ENCODE measurements at places on chromosomes 3 and 15.

DNA sequence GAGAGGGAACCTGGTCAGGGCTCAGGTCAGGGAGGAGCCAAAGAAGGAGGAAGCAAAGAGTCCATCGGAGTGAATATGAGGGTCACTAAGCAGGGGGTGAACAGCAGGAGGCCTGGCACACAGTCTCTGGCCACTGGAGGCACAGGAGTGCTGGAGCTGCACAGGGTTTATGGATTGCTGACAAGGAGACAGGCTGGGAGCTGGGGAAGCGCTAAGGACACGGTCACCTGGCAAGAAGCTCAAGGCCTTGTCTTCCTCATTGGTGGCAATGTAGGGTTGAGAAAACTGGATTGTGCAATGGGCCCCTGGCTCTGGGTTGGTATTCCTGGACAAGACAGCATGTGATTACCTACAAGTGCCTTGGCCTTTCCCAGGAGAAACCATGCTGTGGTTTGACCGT, 5.8 kb upstream of the CAMP start:
- DNase-seq, result no peak

DNA sequence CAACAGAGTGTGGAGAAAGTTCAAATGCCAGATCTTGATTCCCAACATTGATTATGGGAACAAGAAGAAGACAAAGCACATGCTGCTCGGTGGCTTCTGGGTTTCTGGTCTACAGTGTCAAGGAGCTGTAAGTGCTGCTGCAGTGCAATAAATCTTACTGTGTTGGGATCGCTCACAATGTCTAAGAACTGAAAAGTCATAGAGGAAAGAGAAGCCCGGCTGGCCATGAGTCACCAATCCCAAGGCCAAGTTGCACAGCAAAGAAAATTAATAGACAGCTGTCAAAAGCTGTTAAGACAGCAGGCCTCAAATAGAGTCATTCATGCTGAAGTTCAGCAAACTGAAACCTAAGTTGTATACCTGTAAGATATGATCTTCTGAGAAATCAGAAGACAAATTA, 33.2 kb upstream of the SPPL2A start:
- DNase-seq, result no peak

DNA sequence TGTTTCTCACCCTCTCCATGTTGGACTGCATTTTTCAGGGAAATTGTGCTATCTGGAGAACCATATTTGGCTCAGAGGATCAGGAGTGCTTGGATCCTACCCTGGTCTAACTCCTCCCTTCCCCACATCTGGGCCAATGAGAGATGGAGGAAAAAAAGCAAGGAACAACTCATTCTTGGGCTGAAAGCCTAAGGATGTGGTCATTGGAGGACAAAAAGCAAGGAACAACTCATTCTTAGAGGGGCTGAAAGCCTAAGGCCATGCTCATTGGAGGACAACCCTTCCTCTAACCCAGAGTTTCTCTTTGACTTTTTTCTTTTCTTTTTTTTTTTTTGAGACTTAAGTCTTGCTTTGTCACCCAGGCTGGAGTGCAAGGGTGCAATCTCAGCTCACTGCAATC, 48.6 kb upstream of the CHRNB4 start:
- DNase-seq, result no peak

DNA sequence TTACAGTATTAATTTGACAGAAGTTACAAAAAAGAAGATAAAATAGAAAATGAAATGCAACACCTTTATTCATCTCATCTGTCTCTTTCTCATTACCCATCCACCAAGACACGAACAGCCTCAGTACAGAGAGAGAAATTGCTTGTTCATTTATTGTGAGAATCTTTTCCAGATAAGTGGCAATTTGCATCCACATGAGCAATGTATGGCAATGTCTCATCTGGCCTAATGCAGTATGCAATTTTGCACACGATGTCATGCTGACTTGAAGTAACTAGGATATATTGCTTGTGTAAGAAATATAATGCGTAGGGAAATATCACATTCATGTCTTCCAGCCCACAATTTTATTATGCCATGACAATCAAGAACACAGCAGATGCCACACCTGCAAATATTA, 866.9 kb downstream of the ROBO1 start:
- no peak for DNase-seq

GRCh38 chr3:52681596-52681995, 4.1 kb downstream of the PBRM1 start:
- no peak for DNase-seq

DNA sequence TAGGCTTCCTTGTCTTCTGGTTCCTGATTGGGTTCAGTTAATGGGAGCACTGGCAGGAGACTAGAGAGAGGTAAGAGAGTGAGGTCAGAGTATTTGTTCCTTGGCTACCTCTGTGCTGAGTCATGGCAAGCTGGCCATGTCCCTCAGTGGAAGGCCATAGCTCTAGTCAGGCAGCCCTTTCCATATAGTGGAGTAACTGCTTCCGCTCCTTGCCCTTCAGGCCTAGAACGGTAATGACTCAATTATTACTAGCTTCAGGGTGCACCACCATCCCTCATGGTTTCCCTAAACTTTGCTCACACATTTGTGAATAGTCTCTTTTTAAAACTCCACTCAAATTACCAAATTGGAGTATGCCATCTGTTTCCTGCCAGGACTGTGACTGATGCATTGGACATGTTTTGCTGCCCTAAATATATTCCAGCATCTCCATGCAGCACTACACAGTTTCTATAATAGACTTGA, 10.5 kb upstream of the ANO10 start:
- DNase-seq, result no peak

DNA sequence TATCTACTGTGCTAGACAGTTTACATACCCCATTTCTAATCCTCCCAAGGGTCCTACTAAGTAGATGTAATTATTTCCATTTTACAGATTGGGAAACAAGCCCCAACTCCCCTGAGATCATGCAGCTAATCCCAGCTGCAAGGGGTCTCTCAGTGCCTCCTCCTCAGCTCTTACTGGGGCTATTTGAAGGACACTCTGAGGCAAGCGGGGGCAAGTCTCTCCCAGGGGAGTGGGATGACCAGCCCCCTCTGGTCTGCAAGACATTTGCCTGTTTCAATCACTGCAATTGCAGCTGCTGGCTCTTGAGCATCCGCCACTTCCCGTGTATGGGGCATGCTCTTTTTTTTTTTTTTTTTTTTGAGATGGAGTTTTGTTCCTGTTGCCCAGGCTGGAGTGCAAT, 11.4 kb downstream of the LAMP3 start:
- DNase-seq, result no peak

GRCh38 chr15:38809621-38810020, 245.0 kb upstream of the RASGRP1 start:
- DNase-seq, result no peak

- peak; percentile 17 for DNase-seq
Measured at GRCh38 chr15:68930268-68931022, at the start of gene SPESP1. Gene SPESP1, plus strand, starts transcription at chr15:68930525. Its CDS starts 129 bp downstream, at chr15:68930654.

DNA sequence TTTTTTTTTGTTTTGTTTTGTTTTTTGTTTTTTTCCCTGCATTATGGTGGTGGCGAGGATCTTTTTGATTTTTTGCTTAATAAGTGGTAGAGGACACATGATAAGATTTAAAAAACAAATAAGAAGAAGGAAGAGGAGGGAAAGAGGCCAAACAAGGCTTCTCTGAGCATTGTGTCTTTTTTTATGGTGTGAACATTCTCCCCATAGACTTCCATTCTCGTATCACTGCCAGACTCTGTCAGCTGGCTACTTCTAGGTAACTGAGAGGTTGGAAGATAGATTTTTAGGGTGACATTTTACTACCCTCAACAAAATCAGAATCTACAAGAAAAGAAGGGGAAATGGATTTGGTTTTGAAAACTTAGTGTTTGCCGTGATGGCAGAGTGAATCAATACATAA, 3.8 kb downstream of the NLGN1 start:
- DNase-seq, result no peak

- no peak for DNase-seq
Measured at GRCh38 chr15:58026051-58026450, 39.5 kb downstream of the ALDH1A2 start.

DNA sequence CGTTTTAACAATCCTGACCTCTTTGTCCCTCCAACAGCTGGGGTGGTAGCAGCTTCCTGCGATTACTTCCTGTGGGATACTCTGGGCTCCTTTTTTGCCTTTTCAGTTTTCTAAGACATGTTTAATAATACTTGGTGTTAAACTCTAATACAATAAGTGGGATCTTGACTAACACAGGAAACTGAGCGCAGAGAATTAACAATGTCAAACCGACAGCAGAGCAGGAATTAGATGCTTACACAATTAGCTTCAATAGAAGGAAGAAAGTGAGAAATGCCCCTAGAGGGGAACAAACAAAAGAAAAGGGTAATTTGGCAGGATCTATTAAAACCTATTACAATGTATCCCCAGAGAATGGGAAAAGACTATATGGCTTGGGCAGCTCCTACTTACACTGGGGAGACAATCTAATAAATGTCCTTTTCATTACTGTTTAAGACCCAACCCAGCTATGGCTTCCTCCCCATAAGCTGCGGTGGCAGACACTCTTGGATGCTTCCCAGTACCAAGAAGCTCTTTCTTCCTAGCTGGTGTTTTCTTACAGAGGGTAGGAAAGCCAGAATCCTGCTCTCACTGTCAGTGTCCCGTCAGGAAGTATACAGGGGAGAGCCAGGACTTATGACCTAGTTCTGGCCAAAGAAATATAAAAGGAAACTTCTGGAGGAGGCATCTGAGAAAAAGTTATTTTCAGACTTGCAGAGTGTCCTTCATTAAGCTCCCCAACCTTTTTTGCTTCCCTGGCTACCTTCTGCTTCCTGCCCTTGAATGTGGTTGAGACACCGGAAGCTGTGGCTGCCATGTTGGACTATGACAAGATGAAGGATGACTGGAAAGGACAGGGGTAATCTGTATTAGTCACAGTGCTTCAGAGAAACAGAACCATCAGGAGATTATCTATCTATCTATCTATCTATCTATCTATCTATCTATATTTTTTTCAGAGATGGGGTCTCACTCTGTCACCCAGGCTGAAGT, 194.1 kb upstream of the KBTBD8 start:
- no peak for DNase-seq

DNA sequence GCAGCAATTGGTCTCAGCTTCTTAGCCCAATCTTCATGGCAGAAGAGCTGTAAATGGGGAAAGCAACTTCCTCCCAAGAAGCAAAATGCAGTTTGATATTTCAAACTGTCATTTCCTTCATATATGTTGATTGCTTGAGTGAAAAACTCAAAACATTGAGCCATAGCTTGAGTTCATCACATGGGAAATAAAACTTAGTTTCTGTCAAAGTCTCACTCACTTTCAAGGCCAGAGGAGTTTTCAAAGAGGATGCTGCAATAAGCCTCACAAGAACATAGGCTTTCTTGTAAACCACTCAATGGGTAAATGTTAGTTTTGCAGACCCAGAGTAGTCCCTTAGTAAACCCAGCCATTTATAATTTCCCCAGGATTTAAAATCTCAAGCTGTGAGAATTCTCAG, 29.1 kb upstream of the SUCLG2 start:
- DNase-seq, result no peak

DNA sequence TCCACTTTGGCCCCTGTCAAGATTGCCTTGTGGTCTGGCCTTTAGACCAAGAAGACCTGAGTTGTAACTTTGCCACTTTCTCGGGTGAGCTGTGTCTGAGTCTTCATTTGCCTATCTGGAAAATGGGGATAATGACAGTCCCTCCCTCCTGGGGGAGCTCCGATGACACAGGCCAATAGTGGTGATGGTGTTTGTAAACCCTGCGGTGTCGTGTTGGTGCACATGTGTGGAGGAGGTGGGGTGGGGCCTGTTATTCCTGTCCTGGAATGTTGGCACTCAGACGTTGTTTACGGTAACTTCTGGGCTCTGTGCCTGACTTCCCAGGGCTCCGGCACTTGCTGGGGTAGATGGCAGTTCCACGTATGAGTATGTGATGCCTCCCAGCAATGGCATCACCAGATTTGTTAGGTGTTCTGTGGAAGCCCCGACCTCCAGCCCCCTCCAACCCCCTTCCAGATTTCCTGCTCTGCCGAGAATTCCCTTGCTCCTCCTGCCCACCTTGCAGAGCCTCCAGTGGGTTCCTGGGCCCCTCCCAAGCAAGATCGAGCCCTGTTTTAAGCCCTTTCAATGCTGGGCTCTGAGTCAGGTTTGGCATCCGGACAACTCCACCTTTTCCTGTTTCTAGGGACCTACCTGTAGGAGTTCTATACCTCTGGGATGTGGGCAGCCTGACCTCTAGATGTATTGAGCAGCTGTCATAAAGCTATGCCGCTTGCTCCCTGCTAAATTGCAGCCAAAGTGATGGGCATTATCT, 31.4 kb downstream of the HRH1 start:
- no peak for DNase-seq

DNA sequence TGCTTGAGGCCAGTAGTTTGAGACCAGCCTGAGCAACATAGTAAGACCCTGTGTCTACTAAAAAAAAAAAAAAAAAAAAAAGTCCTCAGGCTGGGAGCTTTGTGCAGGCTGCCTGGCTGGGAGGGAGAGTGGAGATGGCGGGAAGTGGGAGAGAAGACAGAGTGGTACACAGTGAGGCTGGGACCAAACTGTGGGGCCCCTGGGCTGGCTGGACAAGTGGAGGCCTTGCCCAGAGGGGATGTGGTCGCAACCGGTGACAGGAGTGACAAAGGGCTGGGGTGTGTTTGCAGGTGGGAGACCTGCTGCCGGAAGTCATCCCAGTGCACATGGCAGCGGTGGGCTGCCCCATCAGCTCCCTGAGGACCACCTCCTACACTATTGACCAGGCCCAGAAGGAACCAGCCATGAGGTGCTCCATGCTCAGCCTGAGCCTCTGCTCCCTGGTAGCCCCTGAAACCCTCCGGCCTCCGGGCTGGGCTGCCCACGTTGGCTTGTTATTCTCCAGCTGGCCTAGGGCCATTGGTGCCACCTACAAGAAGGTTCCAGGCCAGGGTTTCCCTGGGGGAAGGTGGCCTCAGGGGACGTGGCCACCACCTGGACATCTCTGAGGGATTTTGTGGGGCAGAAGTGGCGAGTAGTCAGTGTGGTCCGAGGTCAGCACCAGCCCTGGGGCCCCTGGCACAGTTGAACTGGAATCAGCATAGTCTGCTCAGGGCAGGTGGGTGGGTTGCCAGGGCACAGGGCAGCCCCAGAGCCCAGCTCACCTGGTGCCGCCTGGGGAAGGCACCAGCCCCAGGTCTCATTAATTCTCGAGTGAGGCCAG, 22.7 kb downstream of the ACAA1 start:
- DNase-seq, result no peak

DNA sequence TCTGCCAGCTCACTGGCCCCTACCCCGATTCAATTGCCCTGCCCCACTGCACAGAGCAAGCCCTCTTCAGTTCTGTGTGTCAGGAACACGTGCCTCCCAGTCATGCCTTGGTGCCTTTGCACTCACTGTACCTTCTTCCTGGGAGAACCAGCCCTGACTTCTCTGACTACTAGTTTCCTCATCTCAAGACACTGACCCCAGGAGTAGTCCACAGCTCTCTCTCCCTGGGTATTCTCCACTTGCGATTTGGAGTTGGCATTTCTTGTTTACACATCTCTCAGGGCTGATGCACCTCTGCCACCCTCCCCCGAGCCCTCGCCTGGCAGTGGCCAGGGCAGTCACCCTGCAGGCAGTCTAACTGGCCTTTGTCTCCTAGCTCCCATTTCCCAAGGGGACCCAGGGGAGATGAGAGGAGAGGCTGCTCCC, 5.7 kb downstream of the CISH start:
- DNase-seq, result no peak

Measured in CD4-positive, alpha-beta T cell treated with Interleukin-4 for 4 hours (primary cell).